ENCODE measurements at places on chromosomes 1 and 21. TPM values are rescaled to one million over a fixed set of nuclear protein-coding genes. Genes with fewer than 3 reads are reported as not detected.

DNA sequence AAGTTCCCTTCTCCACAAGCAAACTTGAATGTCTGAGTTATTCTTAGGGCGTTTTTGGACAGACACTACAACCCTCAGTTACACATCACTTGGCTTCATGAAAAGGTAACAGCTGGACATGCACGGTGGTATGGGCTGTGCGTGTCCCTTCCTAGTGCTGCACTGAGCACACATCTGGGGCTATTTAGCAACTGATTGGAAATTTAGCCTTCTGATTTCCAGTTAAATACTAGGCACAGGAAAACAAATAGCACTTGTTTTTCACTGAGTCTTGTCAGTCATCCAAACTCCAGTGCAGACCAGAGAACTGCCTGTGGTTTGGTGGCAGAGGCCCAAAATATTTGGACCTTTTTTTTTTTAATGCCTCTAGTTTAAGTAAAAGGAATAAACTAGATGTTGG, 134.7 kb downstream of the TGFBR3 start:
- DNase-seq, result no peak

DNA sequence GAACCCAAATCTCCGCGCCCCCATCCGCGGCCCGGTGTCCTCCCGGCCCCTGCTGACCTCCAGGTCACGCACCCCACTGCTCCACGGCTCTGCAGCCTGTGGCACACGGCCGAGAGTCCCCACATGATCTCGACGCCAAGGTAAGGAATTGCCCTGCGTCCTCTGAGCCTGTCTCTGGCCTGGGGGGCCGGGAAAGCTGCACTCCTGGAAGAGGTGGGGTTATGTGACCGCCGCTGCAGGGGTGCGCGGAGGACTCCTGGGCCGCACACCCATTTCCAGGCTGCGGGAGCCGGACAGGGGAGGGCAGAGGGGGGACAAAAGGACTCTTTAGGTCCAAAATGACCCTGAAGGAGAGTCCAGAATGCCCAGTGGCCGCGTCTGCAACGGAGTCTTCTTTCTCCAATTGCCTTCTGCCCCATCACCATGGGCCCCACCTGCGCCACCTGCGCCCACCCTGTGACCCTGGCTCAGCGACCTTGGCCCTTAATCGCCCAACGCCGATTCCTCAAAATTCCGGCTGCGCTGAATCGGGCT, 997 bp upstream of the SIM2 start:
- no peak for DNase-seq

Gene C1orf53
- not detected for total RNA-seq

Gene LAMTOR5
- 76.0 TPM for total RNA-seq

Gene CFAP74
- total RNA-seq, result not detected

Gene CHIT1
- total RNA-seq, result 0.75 TPM

DNA sequence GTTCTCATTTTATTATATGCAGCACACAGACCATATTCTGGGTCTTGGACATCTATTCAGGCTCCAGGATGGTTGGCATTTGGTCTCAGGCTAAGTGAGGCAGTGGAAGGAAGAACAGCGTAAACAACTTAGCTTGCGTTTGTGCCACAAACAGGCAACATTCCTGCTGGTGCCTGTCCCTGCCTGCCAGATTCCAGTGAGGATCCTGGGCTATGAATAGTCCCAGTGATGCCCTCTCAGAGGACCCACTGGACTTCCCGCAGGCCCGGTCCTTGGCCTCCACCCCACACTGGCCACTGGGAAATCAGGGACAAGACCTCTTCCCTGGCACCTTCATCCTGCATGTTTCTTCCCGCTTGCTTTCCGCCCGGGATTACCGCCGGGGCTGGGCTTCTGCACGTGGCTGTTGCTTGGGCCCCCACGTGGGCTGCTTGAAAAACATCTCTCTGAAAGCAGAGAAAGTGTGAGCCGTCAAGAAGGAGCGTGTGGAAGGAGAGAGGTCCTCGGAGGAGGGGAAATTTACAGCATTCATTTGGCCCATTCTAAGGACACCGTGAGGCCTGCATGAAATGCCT, 145.1 kb upstream of the WNT4 start:
- DNase-seq, result no peak

DNA sequence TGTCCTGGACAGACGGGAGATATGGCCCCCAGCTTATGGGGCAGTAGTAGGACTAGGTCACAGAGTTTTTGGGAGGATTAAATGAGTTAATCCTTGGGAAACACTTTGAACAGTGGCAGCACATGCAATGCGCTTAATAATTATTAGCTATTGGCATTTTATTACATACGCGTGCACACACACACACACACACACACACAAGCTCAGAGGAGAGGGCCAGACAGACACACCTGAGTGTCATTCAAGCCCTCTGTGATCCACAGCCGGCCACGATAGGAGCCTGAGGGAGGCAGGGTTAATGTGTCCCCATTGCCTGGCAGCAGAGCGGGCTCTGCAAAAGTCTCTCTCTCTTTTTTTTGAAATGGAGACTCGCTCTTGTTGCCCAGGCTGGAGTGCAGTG, 37.9 kb downstream of the EPHA2 start:
- DNase-seq, result no peak

Gene PLA2G4A
- 0.13 TPM for total RNA-seq

DNA sequence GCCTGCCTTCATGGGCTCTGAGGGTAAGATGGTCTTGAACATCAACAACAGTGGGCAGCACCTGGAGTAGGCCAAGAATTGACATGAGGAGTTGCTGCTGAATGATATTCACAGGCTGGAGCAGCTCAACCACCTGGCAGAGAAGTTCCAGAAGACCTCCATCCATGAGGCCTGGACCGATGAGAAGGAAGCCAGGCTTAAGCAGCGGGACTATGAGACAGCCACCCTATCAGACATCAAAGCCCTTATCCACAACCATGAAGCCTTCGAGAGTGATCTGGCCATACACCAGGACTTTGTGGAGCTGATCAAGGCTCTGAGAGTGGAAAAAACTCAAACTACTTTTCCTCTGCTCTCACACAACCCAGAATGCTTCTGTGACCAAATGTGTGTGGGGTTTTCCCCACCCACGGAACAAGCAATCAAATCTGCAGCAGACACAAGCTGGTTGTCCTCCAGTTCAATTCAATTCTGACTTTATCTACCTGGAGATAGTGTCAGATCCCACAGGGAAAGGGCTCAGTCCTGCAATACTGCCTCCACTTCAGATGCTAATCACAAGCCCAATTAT, 12.1 kb upstream of the EPHA10 start:
- DNase-seq, result no peak

Gene IVL
- total RNA-seq, result not detected

- no peak for DNase-seq
These were observed 30.5 kb downstream of the TNFSF18 start for GRCh38 chr1:173020138-173020750.

Gene TPR
- total RNA-seq, result 149 TPM

Gene DEDD
- total RNA-seq, result 35.3 TPM

Data from naive thymus-derived CD8-positive, alpha-beta T cell (primary cell).